ENCODE measurements at places on chromosomes 6 and 20.

DNA sequence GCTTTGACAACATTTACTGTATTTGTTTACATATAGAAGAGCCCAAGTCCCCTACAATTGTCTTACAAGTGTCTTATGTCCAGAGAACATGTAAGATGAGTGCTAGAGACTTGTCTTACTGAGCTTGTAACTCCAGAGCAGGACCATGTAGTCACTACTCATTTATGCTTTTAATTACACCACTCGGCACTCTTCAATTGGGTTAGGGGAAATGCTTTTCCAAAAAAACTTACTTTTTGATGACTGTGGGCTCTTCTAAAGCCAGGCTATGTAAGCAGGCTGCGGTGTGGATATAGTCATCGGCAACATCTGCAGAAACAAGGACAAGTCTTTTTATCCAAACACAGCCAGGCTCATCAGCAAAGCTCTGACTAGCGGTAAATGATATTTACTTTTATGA lies 18.7 kb downstream of the SNX5 start:
- no peak for DNase-seq

GRCh38 chr6:135085700-135086413 lies 31.2 kb upstream of the HBS1L start:
- DNase-seq, result no peak

- no peak for DNase-seq
Observed at GRCh38 chr6:67496191-67496590, 1138.9 kb upstream of the ADGRB3 start.

- DNase-seq, result no peak
Observed at GRCh38 chr20:326645-327185, 1.4 kb downstream of the SOX12 start.

DNA sequence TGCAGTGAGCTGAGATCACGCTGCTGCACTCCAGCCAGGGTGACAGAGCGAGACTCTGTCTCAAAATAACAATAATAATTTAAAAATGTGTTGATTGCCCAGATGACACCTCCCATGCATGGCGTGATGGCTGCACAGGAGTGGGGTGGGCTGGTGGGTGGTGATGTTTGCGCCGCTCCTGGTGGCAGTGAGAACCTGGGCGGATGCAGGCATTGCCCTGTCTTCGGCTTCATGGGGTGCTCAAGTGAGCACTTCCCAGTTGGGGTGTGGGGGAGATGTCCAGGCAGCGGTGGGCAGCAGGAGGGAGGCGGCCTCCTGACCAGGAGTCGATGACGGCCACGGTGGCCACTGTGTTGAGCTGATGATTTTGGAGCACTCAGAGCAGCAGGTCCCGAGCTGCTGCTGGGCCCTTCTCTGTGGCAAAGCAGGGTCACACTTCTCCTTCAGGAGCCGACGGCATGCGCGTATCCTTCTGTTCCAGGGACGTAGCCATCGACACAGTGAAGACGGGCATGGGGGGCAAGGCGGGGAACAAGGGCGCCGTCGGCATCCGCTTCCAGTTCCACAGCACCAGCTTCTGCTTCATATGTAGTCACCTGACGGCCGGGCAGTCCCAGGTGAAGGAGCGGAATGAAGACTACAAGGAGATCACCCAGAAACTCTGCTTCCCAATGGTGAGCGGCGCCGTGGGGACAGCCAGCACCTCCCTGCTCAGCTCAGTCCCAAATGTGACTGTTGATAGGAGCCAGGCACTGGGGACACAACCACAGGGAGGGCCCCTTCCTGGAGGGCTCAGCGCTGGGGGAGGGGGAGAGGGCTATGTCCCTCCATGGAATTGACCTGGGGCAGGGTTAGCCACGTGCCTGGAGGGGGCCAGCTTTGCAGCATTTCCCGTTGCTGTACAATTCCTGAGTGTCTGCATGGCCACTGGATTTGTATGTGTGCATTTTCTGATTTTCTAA lies 89.7 kb downstream of the SYNJ2 start:
- DNase-seq, result no peak

GRCh38 chr6:106702046-106702445 lies 72.7 kb downstream of the QRSL1 start:
- no peak for DNase-seq

GRCh38 chr6:166443166-166443565 lies 60.4 kb upstream of the MPC1 start:
- DNase-seq, result no peak

GRCh38 chr20:20495729-20496503 lies 128.0 kb downstream of the INSM1 start:
- no peak for DNase-seq

DNA sequence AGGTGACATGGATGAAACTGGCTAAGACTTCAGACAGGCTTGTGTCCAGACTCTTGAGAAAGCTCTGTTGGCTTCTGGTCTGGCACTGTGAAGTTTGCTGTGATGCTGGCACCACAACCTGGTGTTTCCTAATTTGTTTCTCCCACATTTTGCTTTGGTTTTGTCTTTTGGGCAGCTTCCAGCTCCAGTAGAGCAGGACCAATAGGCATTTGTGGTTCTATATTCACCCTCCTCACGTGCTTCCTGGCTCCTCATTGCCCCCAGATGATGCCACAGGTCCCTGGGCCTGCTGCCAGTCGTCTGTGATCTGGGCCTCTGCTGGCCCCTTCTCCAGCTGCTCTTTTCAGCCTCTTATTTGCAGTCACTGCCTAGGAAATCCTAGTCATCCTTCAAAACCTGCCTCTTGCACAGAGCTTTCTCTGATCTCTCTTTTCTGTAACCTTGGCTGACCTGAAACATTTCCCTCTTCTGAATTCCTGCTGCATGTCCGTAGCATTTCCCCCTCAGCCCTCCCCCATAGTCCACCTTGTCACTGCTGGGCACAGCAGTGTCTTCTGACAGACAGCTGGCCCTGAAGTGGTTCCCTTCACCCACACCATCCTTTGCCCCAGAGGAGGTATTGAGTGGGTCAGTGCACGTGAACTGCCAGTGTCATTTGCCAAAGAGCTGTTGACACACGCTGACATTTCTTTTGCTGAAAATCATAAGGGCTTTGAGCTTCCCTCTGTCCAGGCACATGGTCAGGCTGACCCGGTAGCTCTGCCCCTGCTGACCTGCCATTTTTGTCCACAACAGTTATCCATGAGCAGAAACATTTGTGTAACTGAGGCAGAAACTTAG lies 63.0 kb downstream of the PTPN1 start:
- DNase-seq, result no peak

DNA sequence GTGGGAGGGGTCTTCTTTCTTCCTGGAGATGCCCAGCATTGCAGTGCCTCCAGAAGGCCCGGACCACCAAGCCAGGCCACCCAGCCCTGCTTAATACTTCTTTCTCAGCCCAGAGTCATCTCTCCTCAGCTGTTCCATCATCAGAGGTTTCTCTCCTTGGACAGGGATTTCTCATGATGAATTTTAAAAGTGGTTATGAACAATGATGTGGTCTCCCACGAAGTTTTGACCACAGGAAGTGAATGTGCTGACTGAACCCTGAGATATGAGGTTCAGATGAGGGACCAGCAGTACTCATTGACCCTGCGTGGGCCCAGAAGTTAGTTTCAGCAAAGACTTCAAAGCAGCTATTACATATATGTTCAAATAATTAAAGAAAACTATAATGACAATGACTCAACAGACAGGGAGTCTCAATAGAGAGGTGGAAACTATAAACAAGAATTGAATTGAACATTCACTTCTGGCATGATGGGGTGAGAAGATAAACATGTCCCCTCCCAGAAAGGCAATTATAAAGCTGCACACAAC lies 114.5 kb upstream of the SLC22A16 start:
- no peak for DNase-seq

DNA sequence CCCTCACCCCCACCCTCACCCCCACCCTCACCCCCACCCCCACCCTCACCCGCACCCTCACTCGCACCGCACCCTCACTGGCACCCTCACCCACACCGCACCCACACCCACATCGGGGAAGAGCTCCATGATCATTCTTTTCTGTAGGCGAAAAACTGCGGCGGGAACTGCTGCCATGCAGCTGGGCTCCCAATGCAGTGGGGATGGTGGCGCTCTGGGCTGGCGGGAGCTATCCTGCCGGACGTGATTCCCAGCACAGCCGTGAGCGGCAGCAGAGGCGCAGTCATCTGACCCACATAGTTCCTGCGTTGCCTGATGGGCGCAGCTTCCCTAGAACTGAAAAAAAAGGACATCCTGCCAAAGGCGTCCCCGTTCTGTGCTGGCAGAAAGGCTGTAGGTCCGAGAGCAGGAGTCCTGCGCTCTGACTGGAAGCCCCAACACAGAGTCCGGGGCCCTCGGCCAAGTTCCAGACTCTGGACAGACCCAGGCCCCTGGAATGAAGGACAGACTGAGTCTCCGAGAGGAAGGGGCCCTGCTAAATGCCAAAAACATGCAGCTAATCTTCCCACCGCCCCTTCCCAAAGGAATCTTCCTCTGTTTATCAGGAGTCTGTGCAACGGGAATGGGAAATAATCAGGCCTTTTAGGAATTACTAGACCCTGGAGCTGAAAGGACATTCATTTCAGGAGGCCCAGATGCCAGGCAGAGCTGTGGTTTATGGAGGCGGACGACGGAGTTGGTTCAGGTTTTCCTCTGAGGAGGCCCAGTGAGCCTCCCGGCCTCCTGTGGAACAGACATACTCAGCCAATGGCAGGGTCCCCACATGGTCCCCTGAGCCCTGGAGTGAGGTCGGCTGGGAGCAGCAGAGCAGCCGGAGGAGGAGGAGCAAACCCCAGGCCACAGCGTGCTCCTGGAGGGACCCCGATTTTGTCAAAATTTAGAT lies 14.1 kb upstream of the TCFL5 start:
- DNase-seq, result no peak

DNA sequence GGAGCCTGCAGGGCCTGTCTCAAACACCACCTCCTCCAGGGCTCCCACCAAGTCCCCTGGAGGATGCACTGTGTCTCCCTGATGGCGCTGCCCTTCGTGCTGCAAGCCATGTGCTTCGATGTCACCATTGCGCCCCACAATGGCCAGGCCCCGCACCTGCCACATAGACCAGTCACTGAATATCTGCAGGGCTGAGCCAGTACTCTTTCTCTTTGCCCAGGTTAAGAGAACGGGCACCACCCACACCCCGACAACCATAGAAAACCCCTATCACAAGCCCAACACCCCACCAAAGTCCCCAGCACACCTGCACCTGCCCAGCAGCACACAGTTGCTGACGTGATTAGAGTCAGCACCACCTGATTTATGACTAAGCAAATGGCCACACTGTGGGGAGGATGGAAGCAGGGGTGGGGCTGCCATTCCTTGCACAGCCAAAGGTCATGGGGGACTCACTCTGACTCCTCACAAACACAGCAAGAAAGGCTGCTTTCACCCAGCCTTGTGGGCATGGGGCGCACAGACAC lies 104.3 kb downstream of the SLC23A2 start:
- DNase-seq, result no peak

- no peak for DNase-seq
Observed at GRCh38 chr6:74891349-74891831, 314.5 kb downstream of the COL12A1 start.

GRCh38 chr20:49983123-49983847 lies 505 bp downstream of the SNAI1 start:
- no peak for DNase-seq

DNA sequence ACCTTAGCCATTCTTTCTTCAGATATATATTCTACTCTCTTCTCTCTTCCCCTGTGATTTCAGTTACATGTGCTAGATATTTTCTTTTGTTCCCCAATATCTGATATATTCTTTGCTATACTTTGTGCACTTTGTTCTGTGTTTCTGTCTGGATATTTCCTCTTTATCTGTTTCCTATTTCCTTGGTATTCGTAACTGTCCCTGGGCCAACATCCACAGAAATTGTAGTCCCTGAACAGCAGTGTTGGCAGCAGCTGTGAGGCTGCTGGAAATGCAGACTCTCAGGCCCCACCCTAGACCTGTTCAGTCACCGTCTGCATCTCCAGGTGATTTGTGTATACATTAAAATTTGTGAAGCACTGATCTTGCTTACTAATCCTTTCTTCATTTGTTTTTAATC lies 522.9 kb upstream of the SOX4 start:
- DNase-seq, result no peak

GRCh38 chr20:4671015-4671414 lies 50.7 kb upstream of the PRND start:
- no peak for DNase-seq

GRCh38 chr6:6793388-6794250 lies 205.1 kb downstream of the LY86 start:
- peak; percentile 71 for DNase-seq

- DNase-seq, result no peak
Observed at GRCh38 chr6:72374857-72375256, 247.0 kb upstream of the KCNQ5 start.

- DNase-seq, result no peak
Observed at GRCh38 chr6:157787080-157787479, 36.0 kb upstream of the SNX9 start.

- no peak for DNase-seq
Observed at GRCh38 chr20:48406912-48407340, 420.9 kb downstream of the PREX1 start.

- no peak for DNase-seq
Observed at GRCh38 chr6:137610702-137611101, 116.5 kb upstream of the OLIG3 start.

DNA sequence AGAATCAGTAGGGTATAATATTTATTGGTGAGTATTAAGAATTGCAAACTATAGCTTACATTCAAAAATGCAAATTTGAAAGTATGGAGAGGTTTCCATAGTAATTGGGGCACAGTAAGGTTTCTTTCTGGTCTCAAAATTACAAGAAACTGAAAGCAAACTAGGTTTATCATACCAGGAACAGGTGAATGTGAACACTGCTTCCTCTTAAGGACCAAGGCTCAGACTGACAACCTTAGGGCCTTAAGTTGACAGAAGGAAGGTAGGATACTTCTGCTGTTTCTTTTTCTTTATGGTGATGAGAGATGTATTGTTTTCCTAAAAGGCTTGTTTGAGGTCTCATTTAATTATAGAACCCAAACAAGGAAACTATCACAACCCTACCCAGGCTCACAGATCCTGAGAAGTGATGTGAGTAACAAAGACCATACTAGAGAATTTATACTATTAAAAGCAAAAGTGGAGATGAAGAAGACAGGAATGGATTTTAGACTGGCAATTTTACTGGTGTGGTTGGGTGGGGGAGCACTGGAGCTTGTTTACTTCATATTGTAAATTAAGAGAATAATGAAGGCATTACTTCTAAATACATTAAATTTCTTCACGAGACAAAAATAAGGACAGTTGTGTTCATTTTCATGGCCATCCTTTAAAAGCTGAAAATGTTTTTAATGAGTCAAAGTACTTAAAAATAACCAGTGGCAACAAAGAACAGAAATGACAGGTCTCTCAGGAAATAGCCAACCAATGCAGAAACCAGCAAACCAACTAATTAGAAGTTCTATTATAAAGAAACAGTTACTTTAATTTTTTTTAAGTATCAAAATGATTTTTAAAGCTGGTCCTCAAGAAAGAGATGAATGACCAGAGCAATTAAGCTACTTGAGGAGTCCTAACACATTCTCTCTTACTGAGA lies 21.3 kb downstream of the STAU1 start:
- no peak for DNase-seq

DNA sequence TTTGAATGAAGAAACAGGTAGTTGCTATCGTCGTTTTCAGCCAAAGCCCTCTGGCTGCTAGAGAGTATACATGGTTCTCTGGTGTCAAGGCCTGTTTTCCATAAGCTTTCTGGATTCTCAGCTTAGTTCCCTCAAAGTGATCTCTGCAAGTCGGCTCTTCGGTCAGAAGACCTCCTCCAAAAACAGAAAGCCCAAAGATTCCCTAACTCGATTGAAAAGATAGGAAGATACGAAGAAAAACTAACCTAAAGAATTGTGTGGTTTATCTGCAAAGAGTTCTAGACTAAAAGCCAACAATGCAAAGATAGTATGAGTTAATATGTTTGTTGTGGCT lies 545 bp upstream of the ASCC3 start:
- DNase-seq, result no peak

GRCh38 chr6:160494576-160494975 lies 146.4 kb downstream of the SLC22A3 start:
- no peak for DNase-seq
